ENCODE measurements at places on chromosomes 16 and 17.

DNA sequence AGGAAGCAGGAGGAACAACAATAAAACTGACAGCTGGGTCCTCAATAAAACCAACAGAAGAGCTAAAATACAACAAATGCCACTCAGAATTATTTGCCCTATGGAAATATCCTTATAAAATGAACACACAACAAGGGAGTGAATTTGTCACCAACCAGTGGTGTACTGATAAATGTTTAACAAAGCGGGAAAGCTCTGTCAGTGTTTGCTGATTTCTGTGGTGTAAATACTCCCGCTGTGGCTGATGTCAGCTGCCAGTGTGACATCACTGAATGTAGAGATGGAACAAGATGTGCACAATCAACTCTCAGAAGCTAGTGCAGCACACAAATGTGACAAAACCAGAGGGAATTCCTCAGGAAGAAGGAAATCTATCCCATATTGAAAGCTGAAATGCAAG, 51.9 kb downstream of the CDYL2 start:
- DNase-seq: no peak

GRCh38 chr16:80703131-80704071, 101.0 kb downstream of the CDYL2 start:
- no peak for DNase-seq

DNA sequence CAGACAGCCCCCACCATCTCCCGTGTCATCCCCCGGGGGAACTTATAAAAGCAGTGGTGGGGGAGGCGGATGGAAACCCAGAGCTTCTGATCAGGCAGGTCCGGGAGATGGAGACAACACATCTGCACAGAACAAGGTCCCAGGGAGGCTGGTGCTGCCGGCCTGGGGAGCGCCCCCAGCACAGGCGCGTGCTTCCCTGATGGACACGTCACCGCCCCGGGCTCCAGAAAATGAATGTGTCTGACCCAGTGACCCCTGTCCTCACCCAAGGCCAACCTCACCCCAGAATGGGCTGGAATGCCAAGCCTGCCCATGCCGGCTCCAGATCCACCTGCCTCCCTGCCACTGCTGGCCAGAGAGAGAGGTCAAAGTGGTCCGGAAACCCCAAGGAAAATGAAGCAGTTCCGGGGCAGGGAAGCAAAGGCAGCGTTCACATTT, 12.5 kb downstream of the SLC7A5 start:
- DNase-seq: no peak

- DNase-seq: no peak
Observed at GRCh38 chr17:34974794-34975785, 5.2 kb upstream of the LIG3 start.

DNA sequence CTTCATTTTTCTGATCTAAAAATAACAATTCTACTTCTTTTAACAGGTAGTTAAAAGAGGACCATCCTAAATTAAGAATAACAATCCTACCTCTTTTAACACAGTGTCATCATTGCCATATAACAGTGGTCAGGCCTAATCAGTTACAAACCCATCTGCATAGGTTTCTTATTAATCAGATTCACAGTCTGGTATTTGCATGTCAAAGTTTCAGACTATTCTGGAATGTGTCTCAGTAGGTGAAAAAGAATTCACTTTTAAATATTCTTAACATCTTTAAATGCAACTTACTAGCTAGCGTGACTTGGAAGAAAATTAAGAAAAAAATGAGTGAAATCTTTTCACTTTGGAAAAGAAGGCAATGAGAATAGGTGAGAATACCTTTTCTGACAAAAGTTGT, 6.8 kb upstream of the KRT12 start:
- DNase-seq: no peak

GRCh38 chr17:10927712-10928111, 89.8 kb upstream of the PIRT start:
- no peak for DNase-seq

GRCh38 chr16:82628088-82628423, 1.3 kb downstream of the CDH13 start:
- DNase-seq: no peak

DNA sequence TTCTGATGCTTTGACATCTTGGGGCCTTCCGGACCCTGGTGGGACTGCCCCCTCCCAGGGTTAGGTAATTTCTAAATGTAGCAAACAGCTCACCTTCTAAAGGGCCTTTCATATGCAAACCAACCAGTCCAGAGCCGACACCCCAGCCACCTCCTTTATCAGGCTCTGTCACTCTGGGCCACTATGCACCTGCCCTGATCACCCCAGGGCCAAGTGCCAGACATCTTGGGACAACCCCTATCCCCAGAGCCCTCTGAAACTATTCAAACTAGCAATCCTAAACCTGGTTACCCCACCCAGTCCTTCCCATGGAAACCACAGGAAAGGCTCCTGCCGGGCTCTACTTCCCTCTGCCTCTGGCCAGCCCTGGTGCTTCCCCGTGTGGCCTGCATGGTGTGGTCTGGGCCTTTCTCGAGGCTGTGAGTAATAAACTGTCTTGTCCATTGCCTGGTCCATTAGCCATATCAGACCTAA, 91.2 kb upstream of the TNRC6C start:
- no peak for DNase-seq
